ENCODE measurements at places on chromosomes 2 and 18. TPM values are rescaled to one million over a fixed set of nuclear protein-coding genes. Genes with fewer than 3 reads are reported as not detected.

LHCGR gene
- not detected for total RNA-seq

CD207 gene
- not detected for total RNA-seq

LRRC30 gene
- total RNA-seq, result not detected

RAB31 gene
- 55.6 TPM for total RNA-seq

NCKAP1 gene
- 165 TPM for total RNA-seq

DSC2 gene
- total RNA-seq, result under 0.01 TPM

RAD51AP2 gene
- total RNA-seq, result under 0.01 TPM

TMEM178A gene
- total RNA-seq, result 1.1 TPM

GRB14 gene
- total RNA-seq, result 12.8 TPM

STK17B gene
- 61.4 TPM for total RNA-seq

All from regular cardiac myocyte (primary cell).